Liver (tissue), 10 donors: ENCODE measurements at places on chromosomes 6 and 20. TPM values are rescaled to one million over a fixed set of nuclear protein-coding genes. Genes with fewer than 3 reads are reported as not detected.

Gene ACTL10
- 0.10 TPM for polyA plus RNA-seq

Gene RNF144B
- 9.3 TPM for polyA plus RNA-seq

- no peak for DNase-seq
Observed at GRCh38 chr6:90045535-90045934, 151.3 kb downstream of the GJA10 start.

DNA sequence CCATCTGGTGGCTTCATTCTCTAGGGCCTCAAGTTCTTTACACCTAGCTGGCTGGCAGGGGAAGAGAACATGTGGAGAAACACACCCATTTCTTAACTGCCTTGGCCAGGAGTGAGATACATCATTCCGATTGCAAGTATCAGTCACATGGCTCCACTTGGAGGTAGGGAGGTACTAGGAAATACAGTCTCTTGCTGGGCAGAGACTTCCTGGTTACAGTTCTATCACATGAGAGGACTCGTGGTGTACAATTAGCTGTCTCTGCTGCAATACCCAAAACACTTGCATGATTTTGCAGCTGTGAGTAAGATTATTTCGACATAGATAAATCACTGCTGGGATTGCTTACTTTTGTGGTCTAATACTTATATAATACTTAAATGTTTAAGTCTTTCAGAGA lies 51.1 kb downstream of the GTF2H5 start:
- DNase-seq, result no peak

Gene ZBTB12
- polyA plus RNA-seq, result 0.83 TPM

DNA sequence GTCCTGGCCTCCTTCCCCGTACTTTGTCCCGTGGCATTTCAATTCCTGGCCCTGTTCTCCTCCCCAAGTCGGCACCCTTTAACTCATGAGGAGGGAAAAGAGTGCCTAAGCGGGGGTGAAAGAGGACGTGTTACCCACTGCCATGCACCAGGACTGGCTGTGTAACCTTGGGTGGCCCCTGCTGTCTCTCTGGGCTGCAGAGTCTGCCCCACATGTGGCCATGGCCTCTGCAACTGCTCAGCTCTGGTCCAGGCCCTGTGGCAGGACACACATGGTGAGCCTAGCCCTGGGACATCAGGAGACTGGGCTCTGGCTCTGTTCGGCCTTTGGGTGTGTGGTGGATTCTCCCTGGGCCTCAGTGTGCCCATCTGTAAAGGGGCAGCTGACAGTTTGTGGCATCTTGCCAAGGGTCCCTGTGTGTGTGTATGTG lies 58.5 kb downstream of the SRC start:
- DNase-seq, result no peak

DNA sequence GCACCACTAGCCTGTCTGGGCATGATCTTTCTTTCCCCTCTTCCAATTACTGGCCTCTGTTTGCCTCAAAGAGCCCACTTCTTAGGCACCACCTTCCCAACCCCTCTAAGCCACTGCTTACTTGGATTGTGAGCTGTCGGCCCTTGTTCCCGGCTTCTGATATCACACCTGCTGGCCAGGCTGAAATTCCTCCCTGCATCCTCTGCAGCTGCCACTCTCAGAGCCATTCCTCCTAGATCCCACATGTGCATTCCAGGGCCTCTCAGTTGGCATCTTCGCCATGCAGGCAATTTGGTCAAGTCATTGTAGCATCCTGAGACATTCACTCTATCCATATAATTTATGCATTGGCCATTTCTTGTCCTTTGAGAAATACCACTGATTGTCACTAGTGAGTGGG lies 135.9 kb downstream of the OLIG3 start:
- DNase-seq, result no peak

Gene ENPP4
- 3.6 TPM for polyA plus RNA-seq

DNA sequence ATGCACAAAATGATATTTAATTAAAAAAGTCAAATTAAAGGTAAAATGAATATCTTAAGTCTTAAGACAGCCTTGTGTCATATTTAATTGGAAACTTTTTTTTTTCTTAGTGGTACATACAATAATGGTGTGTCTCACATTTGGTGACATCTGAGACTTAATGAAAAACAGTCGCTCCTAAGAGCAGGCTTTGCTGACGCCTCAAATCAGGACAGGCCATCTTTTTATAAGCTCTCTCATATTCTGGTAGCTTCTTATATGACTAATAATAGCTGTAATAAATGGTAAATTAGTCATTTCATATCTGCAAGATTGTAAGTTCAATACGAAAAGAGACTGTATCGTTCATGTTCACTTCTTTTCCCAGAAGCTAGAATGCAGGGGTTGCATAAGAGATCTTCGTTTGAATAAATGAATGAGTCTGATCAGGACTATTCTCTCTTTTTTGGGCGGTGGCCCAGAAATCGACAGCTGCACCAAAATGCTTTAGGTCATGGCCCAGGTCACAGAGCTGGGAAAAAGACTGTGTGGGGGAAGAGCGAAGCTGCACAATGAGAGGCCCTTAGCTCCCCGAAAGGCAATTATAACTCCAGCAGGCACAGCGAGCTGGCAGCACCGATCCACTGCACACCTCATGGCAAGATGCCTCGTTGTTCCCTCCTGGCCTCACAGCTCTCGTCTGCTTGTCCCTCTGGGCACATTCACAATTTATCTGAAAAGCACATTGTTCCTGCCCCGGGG lies 69.4 kb downstream of the NRN1 start:
- no peak for DNase-seq

DNA sequence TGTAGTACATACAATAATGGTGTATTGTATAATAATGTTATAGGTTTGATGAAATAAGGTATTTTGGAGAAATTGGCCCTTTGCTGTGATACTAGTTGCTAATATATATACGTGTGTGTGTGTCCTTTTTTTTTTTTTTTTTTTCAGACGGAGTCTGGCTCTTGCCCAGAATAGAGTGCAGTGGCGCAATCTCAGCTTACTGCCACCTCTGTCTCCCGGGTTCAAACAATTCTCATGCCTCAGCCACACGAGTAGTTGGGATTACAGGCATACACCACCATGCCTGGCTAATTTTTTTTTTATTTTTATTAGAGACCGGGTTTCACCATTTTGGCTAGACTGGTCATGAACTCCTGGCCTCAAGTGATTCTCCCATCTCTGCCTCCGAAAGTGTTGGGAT lies 23.3 kb downstream of the SENP6 start:
- DNase-seq, result no peak

- no peak for DNase-seq
Observed at GRCh38 chr6:11039040-11039439, 5.1 kb downstream of the ELOVL2 start.

Gene FAM209B
- not detected for polyA plus RNA-seq

Gene NKX2-4
- not detected for polyA plus RNA-seq

DNA sequence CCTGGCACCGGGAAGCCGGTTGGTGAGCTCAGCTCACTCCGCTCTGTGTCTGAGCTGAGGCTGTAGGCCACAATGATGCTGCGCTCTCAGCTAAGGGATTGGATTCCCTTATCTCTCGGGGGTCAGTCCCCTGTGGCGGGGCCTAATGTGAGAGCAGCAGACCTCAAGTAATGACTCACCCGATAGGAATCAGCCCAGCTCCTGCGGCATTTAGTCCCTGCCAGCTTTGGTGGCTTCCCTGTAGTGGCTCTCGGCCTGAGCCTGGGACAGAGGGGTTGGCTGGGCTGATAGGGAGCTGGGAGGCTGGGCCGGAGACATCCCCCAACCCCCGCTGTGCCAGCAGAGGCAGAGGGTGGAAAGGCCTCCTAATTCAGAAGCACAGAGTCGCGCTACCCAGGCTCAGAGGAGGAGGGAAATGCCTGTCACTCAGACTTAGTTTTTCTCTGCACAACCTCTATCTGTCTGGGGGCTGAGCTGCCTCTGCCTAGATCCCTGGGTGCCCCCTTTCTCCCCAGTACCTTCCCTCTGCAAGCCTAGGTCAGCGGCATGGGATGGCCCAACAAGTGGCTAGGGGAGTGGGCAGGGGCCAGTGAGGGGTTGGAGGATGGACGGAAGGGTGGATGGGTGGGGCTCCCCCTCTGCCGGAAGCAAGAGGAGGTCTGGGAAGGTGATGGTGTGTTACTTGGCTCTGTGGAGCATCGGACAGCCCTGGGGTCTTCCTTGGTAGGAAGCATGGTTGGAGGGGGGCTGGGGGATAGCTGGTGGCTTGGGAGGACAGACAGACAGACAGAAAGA lies 92.2 kb downstream of the CDH22 start:
- no peak for DNase-seq

Gene DSP
- polyA plus RNA-seq, result 27.1 TPM

Gene XKR7
- not detected for polyA plus RNA-seq

Gene SERPINB6
- polyA plus RNA-seq, result 32.4 TPM

DNA sequence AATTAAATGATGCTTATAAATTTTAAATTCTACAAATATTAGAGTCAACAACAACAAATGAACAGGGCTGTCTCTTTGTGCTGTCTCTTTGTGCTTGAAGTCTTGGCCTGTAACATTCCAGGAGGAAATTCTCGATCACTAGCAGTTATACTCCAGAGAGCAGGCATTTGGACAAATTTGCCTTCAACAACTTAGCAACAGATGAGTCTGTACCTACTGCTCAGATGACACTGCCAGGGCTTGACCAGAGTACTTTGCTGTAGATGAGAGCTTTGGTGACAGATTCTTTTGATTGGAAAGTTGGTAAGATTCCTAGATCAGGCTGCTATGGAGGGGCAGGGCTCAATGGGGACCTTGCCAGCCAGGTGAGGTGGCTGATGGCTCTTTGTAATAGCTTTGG lies 217.2 kb downstream of the GRM1 start:
- DNase-seq, result no peak

Gene ASIP
- polyA plus RNA-seq, result 0.39 TPM

DNA sequence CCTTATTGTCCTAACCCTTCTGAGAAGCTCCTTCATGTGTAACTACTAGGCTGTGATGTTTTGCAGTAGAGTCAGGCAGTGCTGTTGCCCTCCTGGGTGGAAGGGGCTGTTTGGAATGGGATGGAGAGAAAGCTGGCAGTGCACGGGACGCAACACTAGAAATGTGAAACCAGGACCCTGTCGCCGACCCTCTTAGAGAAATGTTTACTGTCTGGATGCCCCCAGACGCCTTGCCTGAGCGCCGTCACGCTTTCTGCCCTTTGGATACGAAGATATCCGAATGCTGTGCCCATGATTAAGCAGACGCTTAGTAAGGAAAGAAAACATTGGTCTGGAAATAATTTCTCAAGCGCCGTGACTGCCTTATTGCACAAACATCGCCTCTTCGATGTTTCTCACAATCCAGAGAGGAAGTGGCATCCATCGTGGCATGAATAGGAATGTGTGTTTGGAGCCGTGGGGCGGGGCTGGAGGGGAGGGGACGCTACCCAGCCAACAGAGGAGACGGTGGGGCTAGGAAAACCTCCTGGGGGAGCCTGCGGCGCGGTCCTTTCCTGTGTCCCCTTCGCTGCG lies 661 bp upstream of the PPP1R14C start:
- no peak for DNase-seq

GRCh38 chr6:34205916-34206315 lies 30.8 kb upstream of the HMGA1 start:
- no peak for DNase-seq

Gene HLA-DRB5
- 1.8 TPM for polyA plus RNA-seq

Gene PCSK2
- 0.14 TPM for polyA plus RNA-seq
